ENCODE measurements at places on chromosomes 12 and 14.

DNA sequence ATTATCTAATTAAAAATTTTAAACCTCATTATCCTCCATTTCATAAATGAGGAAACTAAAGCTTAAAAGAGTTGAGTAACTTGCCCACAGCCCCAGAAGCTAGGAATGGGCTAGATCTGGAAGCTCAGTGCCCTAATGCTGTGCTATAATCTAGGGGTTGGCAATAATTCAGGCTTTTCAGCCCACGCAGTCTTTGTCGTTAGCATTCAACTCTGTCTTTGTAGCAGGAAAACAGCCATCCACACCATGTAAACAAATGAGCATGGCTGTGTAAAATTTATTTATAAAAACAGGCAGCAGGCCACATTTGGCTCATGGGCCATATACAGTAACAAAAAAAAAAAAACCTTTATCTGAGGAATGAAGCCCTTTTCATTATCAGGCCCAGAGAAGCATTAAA is 92.4 kb upstream of the OVCH1 start:
- DNase-seq: no peak

- no peak for DNase-seq
Observed at GRCh38 chr12:48985475-48985897, 7.4 kb downstream of the WNT1 start.

DNA sequence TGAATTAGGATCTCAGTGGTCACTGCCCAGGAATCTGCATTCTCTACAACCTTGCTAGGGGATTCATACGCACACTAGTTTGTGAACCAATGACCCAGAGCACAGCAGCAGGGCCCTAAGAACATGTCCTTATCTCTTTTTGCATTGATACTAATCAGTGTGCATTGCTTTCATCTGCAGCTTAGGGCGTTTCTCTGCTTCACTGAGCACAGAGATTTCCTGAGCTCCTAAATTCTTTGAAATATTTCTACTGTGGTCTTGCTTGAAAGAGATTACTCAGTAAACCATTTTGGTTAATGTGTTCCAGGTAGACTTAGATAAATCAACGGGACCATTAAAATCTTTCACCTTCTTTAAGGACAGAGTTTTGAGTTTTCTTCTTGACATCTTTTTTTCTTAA is 351.3 kb upstream of the KITLG start:
- no peak for DNase-seq

- DNase-seq: no peak
Observed at GRCh38 chr12:12474931-12475795, 87.5 kb downstream of the DUSP16 start.

DNA sequence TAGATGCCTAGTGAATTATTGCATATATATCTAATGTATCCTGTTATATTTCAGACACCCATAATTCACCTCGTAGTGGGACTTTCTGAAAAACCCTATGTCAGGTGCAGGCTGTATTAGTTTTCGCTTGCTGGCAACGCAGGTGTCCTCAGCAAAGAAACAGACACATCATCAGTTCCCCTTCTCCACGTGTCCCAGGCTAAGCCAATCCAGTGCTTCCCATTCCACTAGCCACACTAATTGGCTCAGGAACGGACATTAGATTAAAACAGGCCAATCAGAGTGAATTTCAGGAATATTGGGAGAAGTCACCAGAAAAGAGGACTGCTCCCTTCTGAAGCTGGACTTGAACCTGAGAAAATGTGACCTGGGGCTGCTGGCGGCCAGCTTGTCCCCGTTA is 151.3 kb downstream of the PTPN11 start:
- DNase-seq: no peak

GRCh38 chr12:106144847-106145246 is 6.1 kb upstream of the NUAK1 start:
- peak; percentile 75 for DNase-seq

DNA sequence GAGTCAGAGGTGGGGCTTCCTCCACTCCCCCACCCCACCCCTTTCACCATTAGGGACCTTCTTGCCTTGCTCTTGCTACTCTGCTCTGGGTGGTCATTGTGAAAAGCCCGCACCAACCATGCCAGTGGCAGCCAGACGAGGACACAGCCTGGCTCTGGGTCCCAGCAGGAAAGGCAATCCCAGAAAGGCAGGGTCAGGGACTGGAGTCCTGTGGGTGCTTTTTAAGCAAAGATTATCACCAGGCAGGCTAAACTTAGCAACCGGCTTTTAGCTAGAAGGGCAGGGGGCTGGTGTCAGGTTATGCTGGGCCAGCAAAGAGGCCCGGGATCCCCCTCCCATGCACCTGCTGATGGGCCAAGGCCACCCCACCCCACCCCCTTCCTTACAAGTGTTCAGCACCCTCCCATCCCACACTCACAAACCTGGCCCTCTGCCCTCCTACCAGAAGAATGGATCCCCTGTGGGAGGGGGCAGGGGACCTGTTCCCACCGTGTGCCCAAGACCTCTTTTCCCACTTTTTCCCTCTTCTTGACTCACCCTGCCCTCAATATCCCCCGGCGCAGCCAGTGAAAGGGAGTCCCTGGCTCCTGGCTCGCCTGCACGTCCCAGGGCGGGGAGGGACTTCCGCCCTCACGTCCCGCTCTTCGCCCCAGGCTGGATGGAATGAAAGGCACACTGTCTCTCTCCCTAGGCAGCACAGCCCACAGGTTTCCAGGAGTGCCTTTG is 1.2 kb upstream of the GAPDH start:
- peak; percentile 76 for DNase-seq

GRCh38 chr14:75646762-75647161 is 13.9 kb downstream of the ERG28 start:
- no peak for DNase-seq

- DNase-seq: no peak
Observed at GRCh38 chr12:33721561-33721960, 281.9 kb upstream of the SYT10 start.

DNA sequence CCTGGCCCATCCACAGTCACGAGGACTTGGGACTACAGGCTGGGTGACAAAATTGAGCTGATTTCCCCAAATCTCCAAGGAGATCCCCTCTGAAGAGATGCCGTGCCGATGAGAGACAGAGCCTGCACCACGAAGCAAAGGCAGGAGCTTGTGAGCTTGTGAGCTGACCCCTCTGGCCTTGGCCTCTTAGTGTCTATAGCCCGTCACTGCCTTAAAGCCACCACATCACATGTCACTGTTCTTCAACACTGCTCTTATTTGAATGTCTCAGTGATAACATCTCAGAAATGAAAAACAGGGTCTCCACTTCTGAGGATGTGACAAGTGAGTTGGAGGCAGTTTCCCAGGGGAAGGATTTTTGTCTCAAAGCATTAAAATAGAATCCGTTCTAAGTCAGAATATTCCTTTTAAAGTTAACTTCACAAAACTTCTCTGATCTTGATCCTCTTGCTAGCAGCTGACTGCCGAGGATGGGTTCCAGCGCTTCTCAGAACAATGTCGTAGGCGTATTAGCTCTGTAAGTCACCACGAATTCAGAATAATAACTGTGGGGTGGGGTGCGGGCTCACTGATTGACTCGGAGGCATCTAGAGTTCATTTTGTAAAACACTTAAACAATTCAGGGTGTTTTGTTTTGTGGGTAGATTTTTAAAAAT is 37.5 kb downstream of the CHST11 start:
- no peak for DNase-seq

DNA sequence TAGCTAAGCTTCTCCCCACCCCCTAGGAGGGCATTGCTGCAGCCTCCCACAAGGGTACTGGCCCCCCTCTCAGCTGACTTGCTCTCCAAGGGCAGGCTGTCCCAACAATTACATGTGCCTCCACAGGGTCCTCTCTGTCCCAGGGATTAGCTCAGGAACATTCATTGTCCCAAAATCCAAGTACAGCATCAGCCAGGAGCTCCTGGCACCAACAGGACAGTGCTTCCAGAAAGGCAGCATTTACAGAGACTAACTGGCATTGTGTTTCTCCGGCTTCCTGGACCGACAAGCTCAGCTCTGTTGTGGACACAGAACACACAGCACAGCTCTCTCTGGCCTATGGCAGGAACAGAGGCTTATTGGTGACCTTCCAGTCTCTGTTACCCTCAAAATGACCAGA is 21.7 kb downstream of the ABCD4 start:
- no peak for DNase-seq

- DNase-seq: no peak
Observed at GRCh38 chr14:21923820-21924219, 250.2 kb upstream of the OR4E1 start.

GRCh38 chr12:52612431-52613383 is 5.7 kb downstream of the KRT73 start:
- DNase-seq: no peak

- no peak for DNase-seq
Observed at GRCh38 chr12:69324797-69325466, 23.2 kb upstream of the LYZ start.

DNA sequence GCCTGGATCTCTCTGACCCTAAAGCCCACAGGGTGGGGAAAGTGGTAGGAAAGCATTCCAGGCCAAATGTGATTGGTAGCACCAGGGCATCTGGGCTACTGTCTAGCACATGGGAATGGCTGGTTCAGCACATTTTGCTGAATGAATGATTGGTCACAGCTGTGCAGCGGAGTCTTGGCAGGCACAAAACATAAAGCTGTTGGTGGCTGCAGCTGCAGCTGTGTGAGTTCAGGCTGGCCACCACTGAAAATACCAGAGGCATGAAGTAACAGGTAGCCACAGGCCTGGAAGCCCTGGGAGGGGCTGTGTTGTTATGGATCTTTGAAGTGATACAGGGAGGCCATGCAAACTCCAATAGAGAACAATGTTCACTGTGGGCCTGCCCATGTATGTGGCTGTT is 72.7 kb downstream of the MYRFL start:
- DNase-seq: peak; percentile 90

DNA sequence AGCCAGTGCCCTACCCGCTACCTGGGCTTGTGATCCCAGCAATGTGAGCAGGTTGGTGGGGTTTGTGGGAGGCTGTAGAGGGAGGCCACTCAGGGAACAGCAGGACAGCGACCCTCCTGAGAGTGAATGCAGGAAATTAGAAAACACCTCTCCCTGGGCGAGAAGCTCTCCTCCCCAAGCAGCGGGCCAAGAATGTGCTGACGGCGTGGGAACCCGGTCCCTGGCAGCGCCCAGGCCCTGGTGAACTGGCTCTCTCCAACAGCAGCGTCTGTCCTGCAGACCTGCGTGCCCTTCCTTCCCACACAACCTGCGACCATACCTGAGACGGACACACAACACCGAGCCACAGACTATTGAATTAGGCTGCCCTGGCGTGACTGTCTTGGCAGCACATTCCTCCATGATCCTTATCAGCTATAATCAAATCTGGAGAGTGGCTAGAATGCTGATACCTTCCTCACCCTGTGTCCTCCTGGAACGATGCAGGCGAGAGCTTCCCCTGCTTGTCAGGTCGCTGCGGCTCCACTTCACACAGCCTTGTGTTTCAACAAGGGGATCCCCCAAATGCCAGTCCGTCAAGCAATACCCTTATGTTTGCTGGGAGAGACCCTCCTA is 114.8 kb upstream of the GSC start:
- no peak for DNase-seq

GRCh38 chr14:22559041-22559440 is 30.0 kb downstream of the DAD1 start:
- DNase-seq: no peak

DNA sequence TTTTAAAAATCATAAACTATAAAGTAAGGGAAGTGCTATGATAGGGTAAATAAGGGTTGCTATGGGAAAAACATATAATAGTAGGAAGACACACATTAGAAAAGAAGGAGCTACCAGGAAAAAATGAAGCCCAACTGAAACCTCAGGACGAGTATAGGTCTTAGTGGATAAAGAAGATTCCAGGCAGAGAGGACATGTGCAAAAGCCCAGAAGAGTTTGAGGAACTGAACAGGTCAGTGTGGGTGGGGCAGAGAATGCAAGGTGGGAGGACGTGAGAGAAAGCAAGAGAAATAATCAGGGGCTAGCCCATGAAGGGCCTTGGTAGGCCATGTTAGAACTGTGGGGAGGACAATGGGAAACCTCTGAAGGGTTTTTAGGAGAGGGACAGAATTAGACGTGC is 109.5 kb downstream of the DENND5B start:
- no peak for DNase-seq

DNA sequence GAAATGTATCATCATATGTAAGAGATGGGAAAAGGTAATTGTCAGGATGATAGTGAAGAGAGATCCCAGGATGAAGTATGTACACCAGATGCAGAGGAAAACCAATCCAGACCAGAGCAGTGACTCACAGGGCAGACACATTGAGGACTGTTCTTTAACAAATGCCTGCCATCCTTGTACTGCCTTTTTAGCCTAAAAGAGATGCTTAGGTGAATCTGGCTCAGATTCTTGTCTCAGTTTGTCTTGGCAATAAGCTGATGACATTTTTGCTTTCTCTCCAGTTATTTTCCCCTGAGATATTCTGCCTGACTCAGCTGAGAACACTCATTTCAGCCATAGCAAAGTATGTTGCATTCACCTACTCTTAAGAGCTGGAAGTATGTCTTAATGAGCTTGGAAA is 405.3 kb upstream of the USP15 start:
- no peak for DNase-seq

GRCh38 chr12:91180582-91181395 is 1.8 kb downstream of the DCN start:
- no peak for DNase-seq

- DNase-seq: no peak
Observed at GRCh38 chr14:99436247-99437180, 44.1 kb downstream of the SETD3 start.

- DNase-seq: no peak
Observed at GRCh38 chr14:64198486-64198885, 95.7 kb downstream of the ESR2 start.

GRCh38 chr12:60096727-60097126 is 500.9 kb downstream of the SLC16A7 start:
- no peak for DNase-seq

DNA sequence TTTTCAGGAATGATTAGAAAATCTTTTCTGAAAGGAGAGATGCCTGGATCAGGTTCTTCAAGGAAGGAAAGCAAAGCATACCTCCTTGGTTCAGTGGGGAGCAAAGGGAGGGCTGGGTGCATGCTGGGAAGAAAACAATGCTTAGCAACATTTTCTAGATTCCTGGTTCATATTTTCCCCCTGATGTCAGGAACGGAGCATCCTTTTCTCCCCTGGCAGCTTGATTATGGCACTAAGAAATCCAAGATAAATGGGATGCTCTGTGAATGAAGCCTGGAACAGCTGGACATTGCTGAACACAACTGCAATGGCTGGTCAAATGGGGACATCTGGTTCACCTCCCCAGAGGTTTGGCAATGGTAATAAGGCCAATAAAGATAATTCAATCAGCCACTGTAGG is 50.9 kb downstream of the KCNA5 start:
- DNase-seq: no peak

GRCh38 chr12:55686366-55687010 is 21.2 kb downstream of the ITGA7 start:
- no peak for DNase-seq

Data from RPMI8226 (cell line).